Calu3 (cell line): ENCODE measurements at places on chromosomes 7 and 10. TPM values are rescaled to one million over a fixed set of nuclear protein-coding genes. Genes with fewer than 3 reads are reported as not detected.

GRCh38 chr7:66642186-66642585 is 13.5 kb downstream of the KCTD7 start:
- DNase-seq = no peak

DNA sequence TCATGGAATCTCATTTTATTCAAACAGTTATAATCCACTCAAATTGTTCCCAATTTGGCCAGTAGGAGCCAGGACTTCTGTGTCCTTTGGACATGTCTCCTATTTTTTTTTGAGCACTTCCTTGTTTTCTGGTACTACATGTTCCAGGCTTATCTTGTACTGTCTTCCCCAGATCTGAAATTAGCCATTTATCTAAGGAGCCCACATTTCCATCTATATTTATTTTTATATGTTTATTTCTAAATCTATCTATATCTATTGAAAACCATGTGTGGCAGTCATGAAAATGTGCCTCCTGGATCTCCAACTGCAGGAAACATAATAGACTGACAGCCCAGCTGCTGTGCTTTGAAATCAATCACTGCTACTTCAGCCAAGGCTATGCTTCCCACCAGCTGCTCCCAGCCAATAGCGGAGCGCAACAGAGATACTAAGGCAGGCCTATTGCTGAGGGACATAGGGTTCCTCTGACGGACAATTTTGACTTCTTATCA is 147.1 kb downstream of the LRRC4 start:
- no peak for DNase-seq

GRCh38 chr7:2619116-2619515 is 12.7 kb upstream of the TTYH3 start:
- DNase-seq = no peak

Gene TMEM229A
- not detected in 2 replicates for total RNA-seq

Gene TCTN3
- total RNA-seq = 23.5 and 26.1 TPM in 2 replicates
